Daoy (cell line): ENCODE measurements at places on chromosomes 16 and 17.

- DNase-seq, result no peak
Observed at GRCh38 chr16:58723109-58723508, 11.0 kb downstream of the GOT2 start.

DNA sequence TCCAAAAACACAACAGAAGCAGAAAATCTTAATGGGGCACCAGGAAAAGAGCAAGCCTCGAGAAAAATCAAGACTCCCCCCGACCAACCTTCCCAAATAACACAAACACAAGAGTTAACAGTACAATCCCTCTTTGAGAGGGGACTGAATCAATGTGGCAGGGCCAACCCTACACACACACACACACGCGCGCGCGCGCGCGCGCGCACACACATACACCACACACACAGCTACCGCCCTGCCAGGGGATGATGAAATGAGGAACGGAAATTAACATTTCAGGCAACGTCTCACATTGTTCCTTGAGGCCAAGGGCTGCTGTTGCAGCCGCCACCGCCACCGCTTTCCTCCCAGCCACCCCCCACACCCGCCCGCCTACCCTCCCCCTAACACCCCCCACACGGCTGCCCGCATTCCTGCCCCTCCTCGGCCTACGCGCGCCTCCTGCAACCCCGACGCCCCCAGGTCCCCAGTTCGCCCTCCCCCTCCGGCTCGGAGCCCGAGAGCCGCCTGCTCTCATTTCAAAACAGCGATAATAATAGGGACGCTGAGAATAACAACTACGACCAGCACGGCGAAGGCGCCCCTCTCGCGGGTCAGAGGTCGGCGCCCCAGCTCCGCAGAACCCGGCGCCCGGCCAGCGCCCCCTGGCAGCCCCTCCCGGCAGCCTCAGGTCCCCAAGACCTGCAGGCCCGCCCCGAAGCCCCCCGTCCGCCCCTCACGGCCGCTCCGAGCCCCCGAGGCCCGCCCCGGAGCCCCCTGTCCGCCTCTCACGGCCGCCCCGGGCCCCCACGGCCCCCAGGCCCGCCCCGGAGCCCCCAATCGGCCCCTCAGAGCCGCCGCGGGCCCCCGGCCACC, 1.1 kb downstream of the ANKRD11 start:
- peak; percentile 88 for DNase-seq

DNA sequence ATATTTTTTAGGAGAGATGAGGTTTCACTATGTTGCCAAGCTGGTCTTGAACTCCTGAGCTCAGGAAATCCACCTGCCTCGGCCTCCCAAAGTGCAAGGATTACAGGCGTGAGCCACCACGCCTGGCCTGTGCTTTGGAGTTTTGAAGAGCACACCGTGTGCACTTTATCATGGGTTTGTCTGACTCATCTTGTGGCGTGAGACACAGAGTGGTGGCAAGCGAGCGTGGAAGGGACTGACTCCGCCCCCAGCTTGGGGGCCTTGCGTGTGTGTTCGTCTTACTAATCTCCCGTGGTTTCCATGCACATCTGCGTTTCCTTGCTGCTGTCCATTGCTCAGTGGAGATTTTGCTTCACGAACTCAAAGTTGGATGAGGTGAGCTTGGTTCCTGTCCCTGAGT, 22.9 kb downstream of the CRAMP1 start:
- DNase-seq, result peak; percentile 15

DNA sequence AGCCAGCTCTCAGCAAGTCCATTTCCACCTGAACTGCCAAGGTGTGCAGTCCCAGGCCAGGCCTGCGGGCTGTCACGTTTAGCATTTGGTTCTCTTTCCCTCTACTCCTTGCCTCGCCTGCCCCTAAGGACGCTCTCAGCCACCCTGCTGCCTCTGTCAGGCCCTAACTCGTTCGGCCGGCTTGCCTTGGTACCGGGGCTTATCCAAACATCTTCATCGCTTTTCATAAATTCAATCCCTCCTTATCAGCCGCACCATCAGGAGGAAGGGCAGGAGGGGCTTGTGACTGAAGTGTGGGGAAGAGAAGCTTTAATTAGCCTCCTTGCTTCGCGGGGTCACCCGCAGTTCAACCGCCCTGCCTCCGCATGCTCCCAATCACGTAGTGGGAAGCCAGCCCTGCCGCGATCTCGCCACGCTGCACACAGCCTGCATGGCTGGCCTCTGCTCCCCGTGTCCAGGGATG, 231.1 kb downstream of the SOX9 start:
- no peak for DNase-seq

DNA sequence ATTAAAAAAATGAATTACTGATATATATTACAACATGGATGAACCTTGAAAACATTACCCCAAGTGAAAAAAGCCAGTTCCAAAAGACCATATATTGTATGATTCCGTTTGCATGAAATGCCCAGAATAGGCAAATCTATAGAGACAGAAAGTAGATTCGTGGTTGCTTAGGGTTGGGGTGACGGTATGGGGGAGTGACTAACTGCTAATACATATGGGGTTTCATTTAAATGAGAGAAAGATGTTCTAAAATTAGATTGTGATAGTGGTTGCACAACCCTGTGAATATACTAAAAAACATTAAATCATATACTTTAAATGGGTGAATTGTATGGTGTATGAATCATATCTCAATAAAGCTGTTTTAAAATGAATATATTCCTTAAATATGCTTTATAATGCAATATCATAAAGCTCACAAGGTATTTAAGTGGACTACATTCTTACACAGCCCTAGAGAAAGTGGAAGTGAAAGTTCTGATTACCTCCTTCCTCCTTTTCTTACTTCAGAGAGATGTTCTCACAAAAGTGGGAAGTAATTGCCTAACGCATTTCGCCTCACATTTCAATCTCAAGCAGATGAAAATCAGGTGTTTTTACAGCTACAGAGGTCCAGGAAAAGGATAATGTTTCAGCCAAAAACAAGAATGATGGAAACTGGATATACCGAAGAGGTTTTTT, 142.7 kb upstream of the GNAO1 start:
- no peak for DNase-seq

- DNase-seq, result no peak
Observed at GRCh38 chr16:924063-924462, 46.7 kb downstream of the LMF1 start.

- no peak for DNase-seq
Observed at GRCh38 chr16:86337581-86338402, 172.5 kb upstream of the FOXF1 start.

DNA sequence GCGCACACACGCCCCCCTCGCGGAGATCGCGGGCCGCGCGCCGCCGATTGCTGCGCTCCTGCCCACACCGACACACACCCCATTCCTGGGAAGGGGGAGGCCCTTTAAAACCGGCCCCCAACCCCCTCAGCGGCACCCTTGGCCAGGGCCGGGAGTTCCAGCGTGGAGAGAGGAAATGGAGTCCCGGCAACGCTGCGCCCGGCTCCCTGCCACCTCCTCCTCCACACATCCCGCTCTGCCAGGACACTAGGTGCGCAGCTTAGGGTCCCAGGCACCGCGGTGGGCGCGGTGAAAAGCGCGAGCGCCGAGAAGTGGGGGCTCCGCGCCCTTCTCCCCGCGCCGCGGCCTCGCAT, 397 bp downstream of the CDC42EP4 start:
- no peak for DNase-seq

DNA sequence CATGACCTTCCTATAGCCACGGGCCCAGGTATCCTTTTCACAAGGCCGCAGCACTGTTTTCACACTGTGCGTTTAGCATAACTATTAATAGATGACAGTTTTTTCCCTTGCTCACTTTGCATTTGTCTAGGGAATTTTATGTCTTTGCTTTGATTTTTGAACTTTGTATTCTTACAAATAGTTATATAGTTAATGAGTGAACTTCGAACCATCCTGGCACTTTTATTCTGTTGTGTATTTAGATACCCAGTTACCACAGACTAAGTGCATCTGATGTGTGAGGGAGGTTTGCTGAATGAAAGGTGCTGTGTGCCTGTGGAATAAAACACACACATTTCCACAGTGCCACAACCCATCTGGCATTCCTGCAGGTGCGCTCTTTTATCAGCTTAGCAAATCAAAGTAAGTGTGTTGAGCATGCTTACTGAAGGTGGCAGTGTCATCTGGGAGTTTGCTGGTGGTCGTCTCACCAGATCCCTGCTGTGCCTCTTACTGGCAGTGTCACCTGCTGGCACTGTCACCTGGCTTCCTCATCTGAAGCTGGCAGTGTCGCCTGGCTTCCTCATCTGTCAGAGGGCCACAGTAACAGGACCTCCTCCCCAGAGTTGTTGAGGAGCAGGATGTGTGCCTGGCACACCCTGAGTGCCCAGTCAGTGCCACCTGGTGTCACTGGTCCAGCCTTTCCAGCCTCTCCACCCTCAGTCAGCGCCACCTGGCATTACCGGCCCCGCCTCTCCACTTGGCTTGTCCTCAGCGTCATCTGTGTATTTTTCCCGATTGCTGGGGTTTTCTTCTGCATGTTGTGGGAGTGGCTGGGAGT, 37.6 kb downstream of the USP10 start:
- DNase-seq, result no peak

DNA sequence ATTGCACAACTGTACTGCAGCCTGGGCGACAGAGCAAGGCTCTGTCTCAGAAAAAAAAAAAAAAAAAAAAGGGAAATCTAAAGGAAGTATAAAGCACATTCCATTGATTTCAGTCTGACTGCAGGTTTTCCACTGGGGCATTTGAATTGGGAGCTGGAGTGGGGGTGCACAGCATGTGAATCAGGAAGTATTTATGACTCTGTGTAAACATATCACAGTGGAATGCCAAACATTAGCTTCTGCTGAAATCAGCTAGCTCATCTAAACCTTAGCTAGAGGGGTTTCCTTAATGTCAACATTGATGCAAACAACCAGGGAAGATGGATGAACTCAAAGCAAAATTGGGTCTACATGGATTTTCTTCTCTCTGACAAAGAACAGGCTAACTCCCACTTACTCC, 641.0 kb upstream of the EEF2KMT start:
- DNase-seq, result no peak

DNA sequence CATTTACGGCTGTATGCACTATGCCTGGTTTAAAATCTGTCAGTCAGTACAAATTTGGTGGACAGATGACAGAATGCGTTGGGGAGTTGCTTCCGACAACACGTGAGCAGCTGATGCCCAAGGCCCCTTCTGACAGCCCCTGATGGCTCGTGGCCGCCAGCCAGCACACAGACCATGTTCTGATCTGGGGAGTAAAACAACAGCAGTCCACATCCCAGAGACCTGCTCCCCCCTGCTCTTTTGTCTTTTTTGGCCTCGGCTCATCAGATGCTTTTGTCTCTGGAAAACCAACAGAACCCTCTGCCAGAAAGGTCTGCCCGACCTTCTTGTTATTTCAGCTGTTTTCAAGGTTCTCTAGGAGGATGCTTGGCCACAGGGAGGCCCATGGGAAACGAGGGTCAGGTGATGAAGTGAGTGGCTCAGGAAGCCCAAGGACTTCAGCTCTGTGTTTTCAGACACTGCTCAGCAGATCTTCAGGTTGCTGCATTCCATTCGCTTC, 10.8 kb downstream of the ARSG start:
- no peak for DNase-seq

- DNase-seq, result no peak
Observed at GRCh38 chr17:45144199-45145034, 3.9 kb upstream of the HEXIM1 start.

DNA sequence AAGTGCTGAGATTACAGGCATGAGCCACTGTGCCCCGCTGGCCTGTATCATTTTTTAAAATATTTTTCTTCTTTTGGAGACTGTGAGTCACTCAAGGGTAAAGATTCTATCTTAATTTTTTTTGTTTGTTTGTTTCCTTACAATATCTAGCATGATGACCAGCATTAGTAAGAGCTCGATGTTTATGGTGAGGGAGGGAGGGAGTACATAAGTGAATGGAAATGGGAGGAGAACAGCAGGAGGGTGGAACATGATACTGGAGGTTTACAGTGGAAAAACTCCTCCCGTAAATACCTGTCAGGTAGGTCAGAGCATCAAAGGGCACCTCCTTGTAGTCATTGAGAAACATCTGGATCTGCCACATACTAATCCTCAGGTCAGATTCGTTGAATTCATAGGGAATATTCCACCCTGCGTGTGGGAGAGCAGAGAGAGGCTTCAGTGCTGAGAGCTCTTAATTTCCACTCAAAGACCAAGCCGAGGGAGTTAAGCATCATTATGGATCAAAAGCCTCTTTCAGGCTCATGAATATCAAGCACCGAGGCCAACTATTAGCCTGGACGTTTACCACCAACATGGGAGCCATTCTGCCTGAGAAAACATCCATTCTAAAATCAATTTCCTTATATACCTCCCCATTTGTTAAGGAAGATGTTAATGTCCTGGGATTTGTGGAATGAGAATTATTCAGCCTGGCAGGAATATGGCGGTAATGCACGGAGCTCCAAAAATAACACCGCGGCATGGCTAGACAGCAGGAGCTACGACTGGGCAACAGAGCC, 51.8 kb downstream of the LYRM1 start:
- no peak for DNase-seq

- no peak for DNase-seq
Observed at GRCh38 chr16:4625560-4626159, 1.0 kb downstream of the MGRN1 start.

DNA sequence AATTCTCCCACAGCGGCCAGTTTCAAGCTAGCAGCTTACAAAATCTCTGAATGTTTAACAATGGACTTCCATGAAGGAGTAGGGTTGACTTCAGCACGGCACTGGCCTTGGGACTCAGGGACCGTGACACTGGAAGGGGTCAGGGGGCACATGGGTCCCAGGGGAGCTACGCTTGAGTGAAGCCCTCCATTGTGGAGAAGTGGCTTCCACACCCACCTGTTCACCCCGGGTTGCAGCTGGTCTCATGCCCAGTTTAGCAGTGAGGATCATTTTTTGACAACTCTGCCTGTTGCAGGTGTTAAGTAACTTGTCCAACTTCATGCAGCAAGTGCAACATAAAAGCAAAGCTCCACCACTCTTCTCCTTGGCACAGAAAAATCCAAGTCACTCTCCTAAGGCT, 510.2 kb downstream of the CDH13 start:
- peak; percentile 14 for DNase-seq

DNA sequence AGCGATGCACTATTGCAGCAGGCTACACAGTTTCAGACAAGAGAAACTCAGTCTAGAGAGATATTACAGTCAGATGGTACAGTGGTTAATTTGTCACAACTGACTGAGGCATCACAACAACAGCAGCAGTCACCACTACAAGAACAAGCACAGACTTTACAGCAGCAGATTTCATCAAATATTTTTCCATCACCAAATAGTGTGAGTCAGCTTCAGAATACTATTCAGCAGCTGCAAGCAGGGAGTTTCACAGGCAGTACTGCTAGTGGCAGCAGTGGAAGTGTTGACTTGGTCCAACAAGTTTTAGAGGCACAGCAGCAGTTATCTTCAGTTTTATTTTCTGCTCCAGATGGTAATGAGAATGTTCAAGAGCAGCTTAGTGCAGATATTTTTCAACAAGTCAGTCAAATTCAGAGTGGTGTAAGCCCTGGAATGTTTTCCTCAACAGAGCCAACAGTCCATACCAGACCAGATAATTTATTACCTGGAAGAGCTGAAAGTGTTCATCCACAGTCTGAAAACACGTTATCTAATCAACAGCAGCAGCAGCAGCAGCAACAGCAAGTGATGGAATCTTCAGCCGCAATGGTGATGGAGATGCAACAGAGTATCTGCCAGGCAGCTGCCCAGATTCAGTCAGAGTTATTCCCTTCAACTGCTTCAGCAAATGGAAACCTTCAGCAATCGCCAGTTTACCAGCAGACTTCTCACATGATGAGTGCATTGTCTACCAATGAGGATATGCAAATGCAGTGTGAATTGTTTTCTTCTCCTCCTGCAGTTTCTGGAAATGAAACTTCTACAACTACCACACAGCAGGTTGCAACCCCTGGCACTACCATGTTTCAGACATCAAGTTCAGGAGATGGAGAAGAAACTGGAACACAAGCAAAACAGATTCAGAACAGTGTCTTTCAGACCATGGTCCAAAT, 34.1 kb downstream of the NQO1 start:
- DNase-seq, result no peak
